T1000 (cell line): ENCODE measurements at places on chromosomes 1 and 21.

GRCh38 chr21:26170471-26171257, at the start of gene APP:
Gene APP, minus strand, starts transcription at chr21:26170770. Its CDS starts 150 bp downstream, at chr21:26170620.
- peak; percentile 73 for DNase-seq

- no peak for DNase-seq
Observed at GRCh38 chr1:203547771-203548421, 53.9 kb downstream of the OPTC start.

GRCh38 chr1:15279576-15280230, 32.7 kb downstream of the FHAD1 start:
- DNase-seq, result no peak

DNA sequence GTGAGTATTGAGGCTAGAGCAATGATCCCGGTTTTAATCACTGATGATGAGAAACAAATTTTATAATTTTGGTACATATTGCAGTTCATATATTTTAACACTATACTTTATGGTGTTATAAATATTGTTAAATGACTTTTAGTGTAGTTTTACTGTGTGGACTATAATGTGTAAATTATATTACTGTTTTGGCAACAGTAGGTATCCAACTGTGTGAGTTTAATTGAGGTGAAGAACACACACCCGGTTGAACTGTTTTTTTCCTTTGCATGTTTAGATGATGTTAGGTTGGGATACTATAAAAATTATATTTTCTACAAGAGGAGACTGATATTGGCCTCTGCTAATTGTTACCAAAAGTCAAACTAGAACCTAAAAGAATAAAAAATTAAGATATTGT, 166.5 kb downstream of the SDCCAG8 start:
- no peak for DNase-seq

DNA sequence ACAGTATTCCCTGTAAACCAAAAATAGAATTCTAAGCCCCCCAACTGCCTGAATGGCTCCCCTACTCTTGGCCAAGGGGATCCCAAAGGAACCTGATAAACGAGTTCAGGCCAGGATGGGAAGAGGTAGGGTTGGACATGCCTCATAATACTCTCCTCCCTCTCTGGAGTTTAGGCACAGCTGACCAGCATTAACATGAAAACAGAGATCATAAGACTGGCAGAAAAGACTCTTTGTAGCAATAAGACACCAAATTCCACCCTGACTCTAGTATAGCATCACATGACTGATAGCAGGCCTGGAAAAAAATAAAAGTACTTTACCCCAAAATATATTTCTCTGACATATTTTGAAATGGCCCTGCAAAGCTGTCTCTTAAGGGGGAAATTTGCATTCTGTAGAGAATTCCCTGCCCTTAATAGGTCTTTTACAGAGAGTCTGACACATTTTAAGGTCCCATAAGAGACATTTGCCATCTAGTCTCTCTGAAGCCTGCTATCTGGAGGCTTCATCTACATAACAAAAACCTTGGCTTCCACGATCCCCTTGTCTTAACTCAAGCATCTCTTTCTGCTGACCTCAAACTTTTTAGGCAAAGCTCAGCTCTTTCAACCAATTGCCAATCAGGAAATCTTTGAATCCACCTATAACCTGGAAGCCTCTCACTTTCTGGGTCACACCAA, 55.9 kb downstream of the SIK1 start:
- no peak for DNase-seq

- DNase-seq, result no peak
Observed at GRCh38 chr1:244705261-244706234, 52.6 kb downstream of the DESI2 start.

GRCh38 chr1:201253411-201253810, 29.9 kb upstream of the PKP1 start:
- no peak for DNase-seq

DNA sequence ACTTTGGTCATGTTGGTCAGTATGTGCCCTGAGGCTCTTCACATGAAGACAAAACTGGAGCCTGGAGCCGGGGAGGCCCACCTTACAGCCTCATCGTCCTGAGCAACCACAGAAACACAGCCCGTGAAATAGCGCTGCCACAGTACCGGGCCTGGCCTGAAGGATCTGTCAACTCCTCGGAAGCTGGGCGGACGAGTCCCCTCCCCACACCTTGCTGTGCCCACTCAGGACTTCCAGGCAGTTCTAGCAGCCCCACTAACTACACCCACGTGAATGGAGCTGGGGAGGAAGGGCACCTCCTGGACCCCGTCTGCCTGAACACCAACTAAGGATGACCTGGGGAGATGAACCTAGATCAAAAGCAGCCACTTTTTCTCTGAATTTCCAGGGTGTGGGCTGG, 24.7 kb downstream of the SDE2 start:
- no peak for DNase-seq

GRCh38 chr1:40750451-40750908, 33.1 kb upstream of the KCNQ4 start:
- no peak for DNase-seq

GRCh38 chr1:111219557-111220286, 7.8 kb upstream of the CHI3L2 start:
- no peak for DNase-seq

GRCh38 chr21:40187946-40188654, 320.9 kb downstream of the PCP4 start:
- no peak for DNase-seq

- DNase-seq, result no peak
Observed at GRCh38 chr1:189036628-189037027, 1441.0 kb downstream of the BRINP3 start.

- DNase-seq, result no peak
Observed at GRCh38 chr1:86409416-86410021, 13.4 kb upstream of the ODF2L start.

GRCh38 chr1:36175137-36176095, 19.5 kb downstream of the MAP7D1 start:
- no peak for DNase-seq

DNA sequence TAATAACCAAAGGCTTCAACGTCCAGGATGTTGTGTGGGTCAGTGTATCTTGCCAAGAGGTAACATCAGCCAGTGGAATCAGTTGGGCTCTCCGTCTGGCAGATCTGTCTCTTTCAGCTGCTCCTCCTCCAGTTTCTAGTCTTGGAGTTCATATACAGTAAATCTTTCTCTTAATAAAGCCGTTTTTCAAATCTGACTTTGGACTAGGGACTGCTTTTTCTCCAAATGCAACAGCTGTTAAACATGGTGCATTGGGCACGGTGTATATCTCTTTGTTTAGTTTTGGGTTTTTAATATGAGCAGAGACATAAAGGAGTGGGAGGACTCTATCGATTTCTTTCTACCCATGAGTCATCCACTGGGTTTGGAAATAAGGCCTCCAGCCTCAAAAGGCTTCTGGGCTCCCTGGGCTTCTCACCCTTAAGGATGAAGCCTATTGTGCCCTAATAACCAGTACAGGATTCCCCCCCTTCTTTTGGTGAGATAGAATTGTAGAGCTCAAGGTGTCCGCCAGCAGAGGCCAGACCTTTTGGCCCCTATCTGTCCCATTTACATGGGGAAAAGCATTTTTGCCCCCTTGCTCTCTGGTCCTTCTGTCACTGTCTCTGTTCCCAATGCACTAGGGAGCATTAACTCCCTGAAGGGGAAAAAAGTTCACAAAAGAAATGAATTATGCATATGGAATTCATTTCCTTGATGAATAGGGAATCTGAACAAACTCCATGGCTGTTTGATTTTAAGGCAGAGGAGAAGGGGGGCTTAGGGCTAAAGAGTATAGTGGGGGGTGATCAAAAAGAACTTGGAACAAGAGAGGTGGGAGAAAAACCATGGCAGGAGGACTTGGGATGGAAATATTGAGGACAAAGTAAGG, 86.0 kb downstream of the PBX1 start:
- DNase-seq, result no peak

DNA sequence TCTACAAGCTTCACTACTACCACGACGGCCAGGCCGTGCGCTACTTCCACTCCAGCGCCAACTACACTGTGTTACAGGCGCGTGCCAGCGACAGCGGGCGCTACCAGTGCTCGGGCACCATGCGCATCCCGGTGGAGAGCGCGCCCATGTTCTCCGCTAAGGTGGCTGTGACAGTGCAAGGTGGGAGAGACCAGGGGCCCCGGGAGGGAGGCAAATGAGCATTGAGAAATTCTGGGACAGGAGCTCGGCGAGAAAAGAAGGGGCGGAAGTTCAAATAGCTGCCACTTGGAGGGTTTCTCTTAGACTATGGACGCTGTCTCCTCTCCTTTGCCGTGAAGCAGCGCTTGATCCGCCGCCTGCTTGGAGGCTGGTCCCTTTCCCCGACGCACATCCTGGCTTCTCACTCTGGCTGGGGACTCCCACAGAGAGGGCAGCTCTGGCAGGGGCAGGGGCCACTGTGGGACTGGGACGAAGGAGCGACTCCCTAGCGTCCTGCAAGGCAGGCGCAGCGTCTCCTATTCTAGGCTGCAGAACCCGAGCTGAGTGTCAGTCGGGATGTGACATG, 4.6 kb downstream of the FCRLB start:
- DNase-seq, result no peak

- no peak for DNase-seq
Observed at GRCh38 chr1:66266756-66267155, 267.2 kb upstream of the SGIP1 start.

- DNase-seq, result no peak
Observed at GRCh38 chr1:111221276-111221632, 6.3 kb upstream of the CHI3L2 start.

GRCh38 chr1:204712708-204713430, 27.3 kb upstream of the LRRN2 start:
- no peak for DNase-seq

- DNase-seq, result no peak
Observed at GRCh38 chr1:30600258-30600657, 123.1 kb downstream of the MATN1 start.

DNA sequence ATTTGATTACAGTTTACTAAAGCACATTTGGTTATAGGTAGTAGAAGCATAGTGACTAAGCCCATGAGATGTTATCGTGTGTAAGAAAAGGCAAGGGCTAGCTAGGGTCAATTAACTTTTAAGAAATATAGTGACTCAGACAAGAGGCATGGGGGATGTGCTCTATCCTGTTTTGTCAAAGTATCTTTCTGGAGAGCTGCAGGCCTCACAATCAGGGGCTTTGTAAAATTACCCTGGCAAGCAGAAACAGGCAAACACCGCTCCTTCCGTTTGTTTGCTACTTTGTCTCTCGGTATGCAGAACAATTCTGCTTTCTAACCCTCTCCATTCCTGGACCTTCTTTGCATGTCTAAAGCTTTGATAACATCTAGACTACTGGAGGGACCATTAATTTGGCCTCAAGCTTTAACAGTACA, 26.1 kb upstream of the ZNF697 start:
- DNase-seq, result peak; percentile 18

DNA sequence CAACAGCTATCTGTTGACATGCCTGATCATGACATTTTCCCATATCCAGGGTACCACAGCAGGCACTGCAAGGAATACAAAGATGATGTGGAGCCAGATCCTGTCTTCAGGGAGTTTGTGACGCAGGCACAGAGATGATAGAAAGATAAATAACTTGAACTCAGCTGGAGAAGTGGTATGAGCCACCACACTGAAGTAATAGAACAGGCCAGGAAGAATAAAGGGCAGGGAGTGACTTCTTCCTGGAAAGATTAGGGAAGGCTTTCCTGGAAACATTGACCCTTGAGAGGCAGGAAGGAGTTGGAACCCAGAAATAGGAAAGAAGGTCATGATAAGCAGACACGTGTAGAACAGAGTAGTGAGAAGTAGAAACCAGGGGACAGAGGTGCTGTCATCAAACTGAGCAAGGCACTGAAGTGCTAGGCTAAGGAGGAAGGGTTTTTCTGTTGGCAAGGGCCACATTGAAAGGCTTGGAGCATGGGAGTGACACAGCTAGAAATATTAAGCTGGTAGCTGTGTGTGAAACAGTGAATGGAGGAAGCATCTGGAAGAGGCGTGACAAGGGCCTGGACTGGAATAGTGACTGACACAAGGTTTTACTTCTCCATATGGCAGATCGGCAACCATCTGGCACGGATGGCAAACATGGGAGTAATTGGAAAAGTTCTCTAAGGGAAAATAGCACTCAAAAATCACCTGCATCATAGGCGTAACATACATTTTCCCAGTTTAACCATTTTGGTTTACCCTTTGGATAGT, 68.4 kb downstream of the AK5 start:
- DNase-seq, result no peak

DNA sequence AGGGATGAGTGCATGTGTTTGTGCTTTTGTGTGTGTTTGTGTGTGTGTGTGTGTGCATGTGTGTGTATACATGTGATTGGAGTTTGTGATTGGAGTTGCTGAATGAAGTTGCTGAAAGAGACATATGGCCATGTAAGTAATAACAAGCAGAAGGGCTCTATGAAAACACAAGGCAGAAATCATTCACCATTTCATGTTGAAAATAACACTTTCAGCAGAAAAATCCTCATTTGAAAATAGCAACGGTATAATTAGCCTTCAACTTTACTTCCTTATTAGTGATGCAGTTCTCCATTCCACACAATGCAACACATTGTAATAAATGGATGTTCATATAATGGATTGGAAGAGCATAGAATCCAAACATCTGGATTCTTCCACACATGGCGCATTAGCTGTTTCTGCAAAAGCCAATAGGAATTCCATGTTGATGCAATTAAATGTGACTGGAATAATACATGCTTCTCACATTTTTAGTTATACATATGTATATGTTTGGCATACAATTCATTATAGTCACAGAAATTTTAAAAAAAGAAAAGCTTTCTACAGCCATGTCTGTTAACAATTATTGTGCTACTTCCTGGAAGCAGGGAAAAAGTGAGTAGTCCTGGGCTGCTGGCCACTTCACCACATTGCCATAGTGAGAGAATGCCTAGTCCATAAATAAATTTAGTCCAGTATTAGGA, 538.0 kb downstream of the LTN1 start:
- DNase-seq, result no peak

DNA sequence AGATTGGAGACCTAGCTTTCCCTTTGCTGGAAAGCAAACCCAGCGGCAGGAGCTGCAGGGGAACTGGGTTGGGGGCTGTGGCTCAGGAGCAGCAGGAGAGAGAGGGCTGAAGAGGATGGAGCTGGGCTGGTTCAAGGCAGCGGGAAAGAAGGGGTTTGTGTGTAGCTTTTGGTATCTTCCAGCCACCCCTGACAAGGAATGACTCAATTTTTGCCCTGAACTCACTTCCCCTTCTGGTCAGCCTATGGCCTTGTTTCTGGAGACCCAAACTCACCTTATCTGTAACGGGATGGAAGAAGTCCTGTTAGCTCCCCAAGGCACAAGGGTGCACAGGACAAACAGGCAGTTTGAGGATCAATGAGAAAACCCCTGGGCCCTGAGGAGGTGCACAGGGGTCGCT, 13.1 kb downstream of the C1orf115 start:
- no peak for DNase-seq

DNA sequence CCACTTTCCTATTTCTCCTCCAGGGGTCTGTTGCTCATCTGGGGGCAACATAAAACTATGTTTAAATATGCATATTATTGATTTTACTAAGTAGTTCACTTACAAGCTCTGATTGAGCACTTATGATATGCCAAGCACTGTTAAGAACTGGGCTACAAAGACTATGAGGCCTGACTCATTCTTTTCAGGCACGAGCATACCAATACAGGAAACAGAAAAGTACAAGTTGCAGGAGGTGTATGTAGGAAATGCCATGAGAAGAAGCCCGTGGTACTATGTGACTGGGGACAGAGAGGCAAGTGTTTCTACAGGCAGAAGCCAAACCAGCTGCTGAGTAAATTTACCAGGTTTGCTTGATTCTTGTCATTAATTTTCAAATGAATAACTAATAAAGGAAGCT, 120.4 kb upstream of the PTGFR start:
- DNase-seq, result no peak
